ENCODE measurements at places on chromosomes 5 and 9.

- DNase-seq: no peak
These were observed 50.2 kb upstream of the DAB2IP start for GRCh38 chr9:121601194-121601593.

DNA sequence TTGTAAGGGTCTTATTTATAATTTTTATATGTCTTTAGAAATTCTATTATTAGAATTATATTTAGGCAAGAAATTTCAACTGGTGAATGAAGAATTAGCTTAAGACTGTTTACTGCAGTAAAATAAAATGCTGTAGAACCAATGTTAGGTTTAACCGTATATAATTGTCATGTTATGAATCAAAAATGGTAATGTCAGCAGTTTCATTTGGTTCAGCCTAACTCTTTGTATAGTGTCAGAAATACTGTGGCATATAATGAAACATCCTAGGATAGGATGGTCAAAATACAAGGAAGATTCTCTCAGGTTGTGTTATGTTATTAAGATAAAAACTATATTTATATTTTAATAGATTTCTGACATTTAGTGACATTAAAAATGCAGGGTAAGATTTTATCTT is 64.4 kb upstream of the EIF4EBP3 start:
- no peak for DNase-seq

DNA sequence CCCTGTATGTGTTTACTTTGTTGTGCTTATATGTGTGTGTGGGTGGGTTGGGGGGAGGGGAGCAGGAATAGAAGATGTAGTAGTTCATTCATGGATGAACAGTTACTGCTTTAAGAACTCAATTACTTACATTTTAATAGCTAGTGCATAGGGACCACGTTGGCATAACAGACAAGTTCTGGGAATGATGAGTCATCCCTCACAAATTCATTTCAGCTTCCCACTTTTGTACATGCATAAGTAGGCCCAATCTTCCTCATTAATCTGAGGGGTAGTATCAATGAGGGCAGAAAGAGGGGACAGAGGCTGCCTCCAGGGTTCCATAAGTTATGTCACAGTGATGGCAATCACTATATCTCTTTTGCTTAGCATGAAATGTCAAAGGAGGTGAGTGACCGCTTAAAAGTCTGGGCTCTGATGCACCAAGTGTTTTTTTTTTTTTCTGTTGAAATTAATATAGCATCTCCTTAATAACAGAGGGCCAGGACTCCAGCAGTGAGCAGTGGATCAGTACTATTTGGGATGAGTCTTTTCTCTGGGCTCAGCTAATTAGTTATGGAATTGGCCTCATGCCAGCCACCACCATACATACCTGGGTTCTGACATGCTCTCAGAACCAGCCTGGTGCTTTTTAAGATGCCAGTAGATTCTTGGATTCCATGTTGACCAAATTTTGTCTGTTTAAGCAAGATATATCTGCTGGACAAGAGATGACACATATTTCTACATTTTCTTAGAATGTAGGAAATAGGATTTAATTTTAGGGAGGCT is 37.1 kb downstream of the PRDM6 start:
- no peak for DNase-seq

DNA sequence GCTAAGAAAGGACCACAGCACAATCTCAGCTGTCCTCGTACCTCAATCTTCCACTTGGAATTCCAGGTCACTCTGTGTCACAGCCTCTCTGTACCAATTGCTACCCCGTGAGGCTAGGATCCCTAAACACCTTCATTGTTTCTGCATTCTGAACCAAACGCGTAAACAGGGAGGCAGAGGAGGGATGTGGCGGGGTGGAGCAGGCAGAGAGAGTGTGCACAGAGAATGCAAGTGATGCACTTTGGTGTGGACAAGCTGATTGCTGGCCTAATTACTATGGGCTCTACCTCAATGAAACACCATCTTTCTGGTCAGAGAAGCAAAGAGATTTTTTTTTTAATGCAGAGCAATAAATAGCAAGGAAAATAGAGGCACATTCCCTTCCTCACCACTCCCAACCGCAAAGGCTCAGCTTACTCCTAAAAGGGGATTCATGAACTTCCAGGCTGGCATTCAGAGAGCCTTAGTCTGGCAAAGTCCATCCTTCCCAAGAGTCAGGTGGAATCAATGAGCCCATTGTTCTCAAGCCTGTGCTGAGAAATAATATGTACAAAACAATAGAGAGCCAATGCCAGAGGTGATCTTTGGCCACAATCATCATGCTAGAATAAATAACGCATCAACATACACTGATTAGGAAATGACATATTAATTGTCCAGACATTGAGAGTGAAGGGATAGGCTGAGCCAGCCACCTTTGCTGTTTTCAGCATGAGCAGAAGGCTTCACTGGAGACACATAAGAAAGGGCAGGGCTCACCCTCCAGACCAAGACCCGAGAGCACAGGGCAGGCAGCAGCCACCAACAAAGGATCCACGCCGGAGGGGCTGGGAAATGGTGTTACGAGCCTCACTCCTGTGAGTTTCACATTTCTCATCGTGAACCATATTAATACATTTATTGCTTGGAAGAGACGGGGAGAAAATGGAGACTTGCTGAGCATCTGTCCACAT is 278.8 kb downstream of the ENC1 start:
- DNase-seq: no peak

GRCh38 chr9:90825586-90825985 is 24.0 kb downstream of the SYK start:
- DNase-seq: no peak

DNA sequence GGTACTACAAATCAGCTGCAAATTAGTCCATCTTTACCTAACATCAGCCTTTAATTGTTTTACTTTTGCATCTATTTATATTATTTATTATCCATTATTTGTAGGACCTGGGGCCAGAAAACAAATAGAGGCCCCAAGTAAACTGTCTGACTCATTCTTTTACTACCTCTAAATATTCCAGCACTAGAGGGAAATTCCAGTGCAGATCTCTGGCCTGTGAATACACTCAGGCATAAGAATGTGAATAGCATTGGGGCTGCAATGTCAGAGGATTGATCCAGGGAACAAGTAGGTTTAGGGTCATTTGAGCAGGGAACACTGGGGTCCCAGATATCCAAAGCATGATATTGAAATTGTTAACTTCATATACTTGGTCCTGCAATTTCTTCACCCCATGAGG is 176.6 kb upstream of the TYRP1 start:
- DNase-seq: no peak

GRCh38 chr9:122370869-122371755 is at the start of gene PTGS1:
Gene PTGS1, plus strand, starts transcription at chr9:122371024. Its CDS starts 61 bp downstream, at chr9:122371085.
- DNase-seq: peak; percentile 21

DNA sequence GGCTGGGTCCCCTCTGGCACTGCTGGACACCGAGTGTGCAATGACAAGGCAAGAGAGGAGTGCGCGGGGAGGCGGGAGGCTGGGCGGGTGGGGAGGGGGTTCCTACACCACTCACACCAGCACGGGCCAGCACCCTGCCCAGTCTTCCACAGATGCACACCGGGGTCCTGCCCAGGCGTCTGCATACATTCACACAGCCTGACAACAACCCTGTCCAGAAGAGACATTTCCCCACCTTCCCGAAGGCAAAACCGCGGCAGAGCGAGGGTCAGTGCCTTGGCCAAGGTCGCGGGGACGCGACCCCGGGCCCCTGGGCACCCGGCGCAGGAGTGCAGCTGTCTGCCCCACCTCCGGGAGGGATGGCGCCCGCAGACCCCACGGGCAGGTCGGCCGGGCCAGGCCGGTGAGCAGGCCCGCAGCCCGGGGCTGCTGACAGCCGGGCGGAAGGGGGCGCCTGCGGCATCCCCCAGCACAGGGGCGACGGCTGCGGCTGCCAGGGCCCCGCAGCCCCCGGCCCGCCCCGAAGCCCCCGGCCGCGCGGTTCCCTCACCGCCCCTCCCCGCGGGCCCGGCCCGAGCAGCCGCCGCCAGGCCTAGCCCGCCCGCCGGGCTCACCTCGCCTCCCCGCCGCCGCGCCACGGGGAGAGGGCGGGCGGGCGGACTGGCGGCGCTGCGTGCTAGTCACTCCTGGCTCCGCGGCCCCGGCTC is 496 bp downstream of the MAPK9 start:
- DNase-seq: peak; percentile 29

- no peak for DNase-seq
These were observed 282.4 kb upstream of the ADAMTS16 start for GRCh38 chr5:4857761-4858160.

DNA sequence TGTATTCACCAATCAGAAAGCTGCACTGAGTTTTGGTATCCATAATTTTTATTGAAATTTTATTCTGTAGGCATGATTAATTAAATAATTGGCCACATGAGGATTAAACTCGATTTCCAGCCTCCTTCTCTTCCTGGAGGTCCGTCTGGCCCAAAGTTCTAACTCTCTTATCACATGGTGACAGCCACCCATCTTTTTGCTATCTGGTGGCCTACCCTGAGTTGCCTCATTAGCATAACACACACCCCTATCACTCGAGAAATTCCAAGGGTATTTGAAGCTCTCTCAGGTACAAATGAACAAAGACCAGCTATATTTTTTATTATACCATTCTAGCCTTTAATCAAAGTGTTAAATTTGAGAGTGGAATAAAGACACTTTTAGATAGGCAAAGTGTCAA is 57.7 kb downstream of the APC start:
- DNase-seq: no peak

- DNase-seq: no peak
These were observed 108.2 kb upstream of the DMAC1 start for GRCh38 chr9:7907551-7908337.

- no peak for DNase-seq
These were observed 160.6 kb downstream of the COL23A1 start for GRCh38 chr5:178429491-178430185.

DNA sequence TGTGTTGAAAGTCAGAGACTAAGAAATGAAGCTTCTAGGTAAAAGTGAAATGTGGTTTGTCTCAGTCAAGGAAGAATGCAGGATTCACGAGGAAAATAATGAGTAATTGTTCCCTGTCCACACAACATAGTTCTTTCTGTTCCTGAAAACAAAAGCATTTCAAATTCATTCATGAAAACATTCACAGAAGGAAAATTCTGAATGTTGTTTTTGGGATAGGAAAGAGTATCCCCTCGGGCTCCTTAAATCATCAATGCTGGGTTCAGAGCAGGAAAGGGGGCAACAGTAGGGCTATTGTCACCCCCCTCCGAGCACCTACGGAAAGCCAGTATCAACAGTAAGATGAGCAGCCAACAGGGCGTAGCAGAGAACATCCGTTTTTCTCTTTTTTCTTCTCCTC is 769.9 kb upstream of the ADAMTS16 start:
- DNase-seq: no peak

- peak; percentile 33 for DNase-seq
These were observed 5.9 kb upstream of the ACO1 start for GRCh38 chr9:32378496-32378895.

DNA sequence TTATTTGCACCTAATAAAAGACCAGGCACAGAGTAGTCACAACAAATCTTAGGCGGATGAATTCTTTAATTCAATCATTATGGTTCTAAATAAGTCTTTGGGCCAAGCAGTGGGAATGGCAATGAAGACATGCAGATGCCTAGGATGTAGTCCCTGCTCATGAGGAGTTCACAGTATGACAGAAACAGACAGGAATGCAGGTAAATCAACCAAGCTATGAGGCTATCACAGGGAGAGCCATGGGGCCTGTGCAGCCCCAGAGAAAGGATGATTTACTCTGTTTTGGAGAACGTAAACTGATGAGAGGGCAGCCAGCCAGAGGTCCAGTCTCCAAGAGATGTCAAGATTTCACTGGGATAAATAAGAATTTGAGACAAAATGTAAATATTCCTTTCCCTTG is 129.4 kb downstream of the TRIM32 start:
- no peak for DNase-seq

GRCh38 chr5:158410976-158411375 is 552.0 kb upstream of the CLINT1 start:
- DNase-seq: no peak

DNA sequence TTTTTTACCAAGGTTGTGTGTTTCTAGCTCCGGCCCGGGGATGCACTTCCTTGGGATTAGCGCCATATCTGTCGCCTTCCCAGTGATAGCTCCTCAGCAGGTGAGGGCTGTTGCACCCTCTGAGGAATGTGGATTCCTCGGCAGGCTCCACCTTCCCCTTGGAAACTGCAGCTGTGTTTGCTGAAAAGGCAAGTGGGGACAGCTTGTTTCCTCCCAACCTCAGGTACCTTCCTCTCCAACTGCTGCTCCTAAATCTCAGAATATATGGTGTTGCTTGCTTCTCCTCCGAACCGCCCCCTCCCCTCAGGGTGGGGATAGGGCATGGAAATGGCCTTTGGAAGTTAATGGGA is 1.3 kb downstream of the SLC1A1 start:
- DNase-seq: no peak

- no peak for DNase-seq
These were observed 71.3 kb downstream of the INSL6 start for GRCh38 chr9:5113994-5114748.

DNA sequence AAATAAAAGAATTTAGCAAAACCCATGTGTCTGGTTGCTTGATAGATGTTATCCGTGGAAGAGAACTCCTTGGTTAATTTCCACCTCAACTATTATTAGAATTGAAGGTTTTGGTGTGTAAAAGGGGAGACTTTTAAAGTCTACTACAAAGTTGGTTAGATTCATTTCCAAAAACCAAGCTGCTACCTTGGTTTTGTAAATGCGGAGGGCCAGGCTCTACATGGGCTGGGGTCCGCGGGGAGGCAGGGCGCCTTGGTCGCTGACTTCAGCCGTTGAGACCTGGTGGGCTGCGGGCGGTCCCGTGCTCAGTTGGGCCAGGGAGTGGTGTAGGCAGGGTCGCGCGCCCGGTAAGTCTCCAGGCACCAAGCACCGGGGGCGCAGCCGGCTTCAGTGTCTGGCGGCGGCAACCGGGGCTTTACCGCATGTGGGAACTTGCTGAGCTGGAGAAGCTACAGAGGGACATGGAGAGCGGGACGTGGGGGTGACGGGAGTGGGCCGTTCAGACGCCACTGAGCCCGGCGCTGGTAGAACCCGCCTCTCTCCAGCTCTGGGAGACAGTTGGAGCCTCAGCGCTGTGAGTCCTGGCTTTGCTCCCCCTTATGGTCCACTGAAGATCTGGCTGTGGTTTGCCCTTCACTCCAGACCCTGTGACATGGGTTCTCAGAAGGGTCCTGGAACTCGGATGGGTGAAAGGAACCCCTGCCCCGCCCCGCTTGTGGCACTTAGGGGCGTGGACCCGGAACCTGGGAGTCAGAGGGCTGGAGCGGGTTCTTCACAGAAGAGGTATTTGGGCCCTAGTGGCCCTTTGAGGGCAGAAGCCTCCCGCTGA is 11.8 kb downstream of the NR2F1 start:
- DNase-seq: peak; percentile 45

GRCh38 chr5:131263648-131264450 is at the start of gene CDC42SE2:
Gene CDC42SE2, plus strand, starts transcription at chr5:131264053. Its CDS starts 95,441 bp downstream, at chr5:131359494.
- DNase-seq: peak; percentile 72

DNA sequence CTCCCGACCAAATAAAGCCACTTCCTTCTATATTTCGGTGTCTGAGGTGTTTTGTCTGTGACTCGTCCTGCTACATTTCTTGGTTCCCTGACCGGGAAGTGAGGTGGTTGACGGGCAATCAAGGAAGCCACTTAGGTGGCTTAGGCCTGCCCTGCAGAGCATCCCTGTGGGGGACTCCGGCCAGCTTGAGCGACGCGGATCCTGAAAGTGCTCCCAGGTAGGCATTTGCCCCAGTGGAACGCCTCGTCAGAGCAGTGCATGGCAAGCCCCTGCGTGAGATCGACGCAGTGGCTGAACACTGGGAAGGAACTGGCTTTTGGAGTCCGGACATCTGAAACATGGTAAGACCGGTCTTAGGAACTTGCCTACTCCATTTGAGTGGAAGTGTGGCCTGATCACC is 157.2 kb upstream of the COX7C start:
- no peak for DNase-seq

GRCh38 chr5:91311697-91312501 is 71.2 kb downstream of the ARRDC3 start:
- no peak for DNase-seq

Data from neural crest cell (in vitro differentiated cells).